GM13977 (cell line): ENCODE measurements at places on chromosomes 12 and 14.

GRCh38 chr12:67504026-67504425 is 144.5 kb upstream of the DYRK2 start:
- no peak for DNase-seq

DNA sequence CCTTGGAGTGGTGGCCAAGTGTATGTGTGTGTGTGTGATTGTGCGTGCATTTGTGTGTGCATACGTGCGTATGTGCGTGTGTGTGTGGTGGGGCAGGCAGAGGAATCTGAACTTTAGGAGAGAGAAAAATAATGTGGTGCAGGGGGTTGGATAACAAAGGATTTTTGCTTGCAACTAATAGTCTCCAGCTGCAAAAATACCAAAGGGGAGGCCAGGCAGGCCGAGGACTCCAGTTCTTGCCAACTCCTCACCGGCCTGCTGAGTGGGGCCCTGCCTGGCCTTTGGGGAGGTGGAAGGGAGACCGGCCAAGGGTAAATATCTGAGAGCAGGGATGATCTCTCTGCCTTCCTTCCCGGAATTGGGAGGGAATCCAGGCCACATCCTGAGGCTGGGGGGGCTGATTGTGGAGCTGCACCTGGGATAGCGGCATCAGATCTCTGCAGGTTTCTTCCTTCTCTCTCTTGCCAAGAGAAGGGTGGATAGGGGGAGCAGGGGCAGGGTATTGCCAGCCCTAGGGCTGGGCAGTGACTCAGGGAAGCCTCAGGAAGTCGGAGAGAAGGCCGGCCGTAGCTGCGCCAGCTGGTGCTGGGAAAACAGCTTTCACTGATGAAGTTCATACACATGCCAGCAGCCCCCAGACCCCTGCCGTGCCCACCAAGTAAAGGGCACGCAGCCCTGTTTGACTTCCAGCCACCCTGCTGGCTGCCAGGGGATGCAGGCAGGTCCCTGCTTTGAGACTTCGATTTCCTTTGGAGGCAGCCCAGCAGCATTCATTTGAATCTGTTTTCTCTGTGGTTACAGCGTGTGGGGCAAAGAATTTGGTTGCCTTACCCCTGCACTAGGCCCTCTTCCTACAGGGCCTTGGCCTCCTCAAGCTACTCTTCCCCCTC is 4.6 kb upstream of the LRP1-AS start:
- DNase-seq, result no peak

- no peak for DNase-seq
Measured at GRCh38 chr14:87066221-87066817, 926.7 kb downstream of the GALC start.

GRCh38 chr12:65997056-65997455 is 133.5 kb downstream of the LLPH start:
- no peak for DNase-seq

DNA sequence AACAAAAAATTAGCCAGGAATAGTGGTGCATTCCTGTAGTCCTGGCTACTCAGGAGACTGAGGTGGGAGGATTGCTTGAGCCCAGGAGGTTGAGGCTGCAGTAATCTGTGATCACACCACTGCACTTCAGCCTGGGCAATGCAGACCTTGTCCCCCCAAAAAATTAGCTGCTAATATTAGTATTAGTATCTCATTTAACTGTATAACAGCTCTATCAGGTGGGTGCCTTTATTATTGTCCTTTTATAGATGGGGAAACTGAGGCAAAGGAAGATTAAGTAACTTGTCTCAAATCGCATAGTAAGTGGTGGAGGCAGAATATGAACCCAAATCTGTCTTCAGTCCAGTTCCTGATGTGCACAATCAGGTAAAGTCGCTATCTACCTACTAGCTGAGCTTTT is 142.3 kb upstream of the CRY1 start:
- no peak for DNase-seq

- no peak for DNase-seq
Measured at GRCh38 chr12:66189486-66189843, 451 bp downstream of the IRAK3 start.

DNA sequence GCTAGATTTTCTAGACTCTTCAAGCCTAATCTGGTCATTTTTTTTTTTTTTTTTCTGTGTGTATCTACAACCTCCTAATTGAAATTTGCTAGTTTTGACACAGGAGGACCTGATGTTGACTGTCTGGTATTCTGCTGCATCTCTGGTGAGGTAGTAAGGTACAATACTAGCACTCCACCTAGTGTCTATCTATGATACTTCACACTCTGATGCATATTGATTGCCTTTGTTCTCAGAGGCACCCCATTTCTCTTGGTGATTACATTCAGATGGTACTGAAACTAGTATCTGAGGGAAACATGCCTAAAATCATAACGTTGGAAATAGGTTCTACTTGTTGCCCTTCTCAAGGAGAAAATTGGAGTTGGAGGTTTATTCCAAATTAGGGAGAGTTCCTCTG is 930.5 kb upstream of the NOVA1 start:
- no peak for DNase-seq
